ENCODE measurements at places on chromosomes 6 and 20.

DNA sequence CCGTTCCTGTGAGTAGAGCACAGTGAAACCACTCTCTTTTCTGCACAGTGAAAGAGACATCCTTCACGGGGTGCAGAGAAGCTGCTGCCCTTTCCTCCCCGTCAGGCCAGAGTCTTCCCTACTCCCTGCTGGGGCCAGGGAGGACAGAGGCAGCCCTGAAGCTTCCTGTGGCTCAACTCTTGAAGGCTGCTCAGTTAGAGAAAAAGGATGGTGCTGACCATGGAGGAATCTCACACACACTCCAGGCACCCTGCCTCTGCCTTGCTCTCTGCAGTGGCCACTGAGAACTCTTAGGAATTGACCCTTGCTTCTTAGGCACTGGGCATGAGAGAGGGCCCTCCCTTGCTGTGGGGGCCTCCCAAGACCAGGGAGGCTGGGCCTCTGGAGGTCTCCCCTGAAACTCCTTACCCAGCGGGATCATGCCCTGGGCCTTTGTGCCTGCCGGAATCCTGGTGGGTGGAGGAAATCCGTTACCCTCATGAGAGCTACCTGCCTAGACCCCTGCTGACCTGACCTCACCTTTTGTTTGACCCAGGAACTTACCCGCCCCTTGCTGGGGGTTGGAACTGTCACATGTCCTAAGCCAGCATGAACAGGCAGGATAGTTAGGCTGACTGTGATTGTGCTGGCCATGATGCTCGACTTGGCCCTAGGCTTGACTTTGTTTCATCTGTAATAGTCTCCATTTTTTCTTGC lies 65.0 kb upstream of the CD93 start:
- no peak for DNase-seq

GRCh38 chr6:14750059-14750661 lies 495.7 kb upstream of the JARID2 start:
- no peak for DNase-seq

- no peak for DNase-seq
Measured at GRCh38 chr6:4299476-4299875, 164.1 kb upstream of the ECI2 start.

GRCh38 chr20:20548527-20549266 lies 163.7 kb downstream of the RALGAPA2 start:
- no peak for DNase-seq
